Suppressor macrophage (primary cell): ENCODE measurements at places on chromosomes 3 and 15.

DNA sequence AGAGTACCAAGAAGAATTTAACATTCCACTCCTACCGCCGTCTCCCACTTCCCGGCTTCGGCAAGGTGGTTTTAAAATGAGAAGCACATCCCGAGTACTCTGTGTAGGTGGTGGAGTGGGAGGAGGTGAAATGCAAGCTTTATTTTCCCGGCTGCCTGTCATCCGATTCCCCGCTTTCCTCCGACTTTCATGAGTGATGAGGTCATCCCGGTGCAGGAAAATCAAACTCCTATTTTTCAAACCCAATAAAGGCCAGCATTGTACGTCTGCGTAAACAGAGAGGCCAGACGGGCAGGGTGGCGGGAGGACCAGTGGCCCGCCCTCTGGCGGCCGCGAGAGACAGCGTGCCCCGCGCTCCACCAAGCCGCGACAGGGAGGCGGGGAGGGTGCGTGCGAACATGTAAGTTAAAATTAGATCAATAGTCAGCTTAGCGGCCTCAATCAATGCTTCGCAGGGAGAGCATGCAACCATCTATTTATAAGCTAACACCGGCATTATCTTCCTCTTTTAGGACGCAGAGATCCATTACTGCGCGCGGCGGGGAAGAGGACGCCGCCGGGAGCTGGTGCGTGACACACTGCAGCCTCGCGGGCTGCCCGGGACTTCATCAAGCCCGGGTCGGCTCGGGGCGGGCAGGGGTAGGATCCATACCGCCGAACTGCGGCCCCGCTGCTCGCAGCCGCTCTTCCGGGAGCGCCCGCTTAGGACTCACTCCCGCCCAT is 163.3 kb downstream of the CD47 start:
- peak; percentile 83 for DNase-seq

GRCh38 chr15:67120839-67121643 is 55.6 kb downstream of the SMAD3 start:
- peak; percentile 94 for DNase-seq

DNA sequence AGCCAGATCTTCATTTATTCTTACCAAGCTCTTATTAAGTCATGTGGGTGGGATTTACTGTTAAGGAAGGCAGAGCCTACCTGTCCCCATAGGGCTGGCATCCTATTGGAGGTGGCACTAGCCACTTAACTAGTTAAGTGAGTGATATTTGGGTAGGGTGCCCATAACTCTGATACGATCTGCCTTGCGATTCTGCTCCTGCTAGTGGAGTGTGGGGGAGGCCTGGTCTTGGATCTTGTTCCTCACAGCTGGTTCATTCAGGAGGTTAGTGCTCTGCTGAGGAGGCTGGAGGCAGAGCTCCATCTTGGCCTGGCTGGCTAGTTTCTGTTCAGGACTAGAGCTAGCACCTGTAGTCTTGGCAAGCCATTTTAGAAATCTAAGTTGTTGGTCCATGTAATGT is 9.3 kb downstream of the BAHD1 start:
- no peak for DNase-seq

- DNase-seq, result no peak
These were observed 768.7 kb downstream of the EPHA3 start for GRCh38 chr3:89876116-89876515.

GRCh38 chr3:186732169-186732766 is 15.1 kb downstream of the KNG1 start:
- no peak for DNase-seq

DNA sequence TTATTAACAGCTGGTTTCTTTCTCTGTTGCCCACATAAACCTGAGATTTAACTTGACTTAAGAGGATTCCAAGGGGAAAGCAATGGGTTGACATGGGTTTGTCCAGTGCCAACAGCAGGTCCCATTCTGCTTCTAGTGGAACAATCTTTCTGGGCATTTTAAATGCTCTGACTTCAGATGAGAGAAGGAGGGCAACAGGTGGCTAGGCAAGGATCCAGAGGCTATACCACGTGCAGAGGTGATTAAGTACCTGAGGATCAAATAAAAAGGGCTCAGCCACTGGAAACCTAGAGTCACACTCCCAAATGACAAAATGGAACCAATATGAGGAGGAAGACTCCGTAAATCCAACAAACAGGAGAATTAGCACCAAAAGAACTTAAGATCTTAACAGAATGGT is 28.5 kb downstream of the CMTM6 start:
- DNase-seq, result no peak

DNA sequence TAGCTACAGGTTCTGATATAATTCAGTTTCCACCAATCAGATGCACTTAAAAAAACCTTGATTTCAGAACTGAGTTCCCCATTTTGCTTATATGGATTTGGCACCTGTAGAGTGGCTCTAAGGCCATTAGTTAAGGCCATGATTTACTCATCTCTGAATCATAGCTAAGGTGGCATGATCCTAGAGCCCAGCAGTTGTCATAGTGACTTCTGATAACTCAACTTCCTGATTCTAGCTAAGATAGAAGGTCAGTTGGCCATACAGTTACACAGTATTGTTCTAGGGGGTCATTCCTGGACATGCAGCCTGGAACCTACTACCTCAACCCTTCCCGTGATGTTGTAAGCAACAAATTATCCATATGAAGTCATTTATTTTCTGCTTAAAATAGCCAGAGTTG is 15.9 kb upstream of the TMEM87A start:
- no peak for DNase-seq

- DNase-seq, result no peak
These were observed 1129.6 kb downstream of the OTOL1 start for GRCh38 chr3:162626172-162626571.

GRCh38 chr3:187019542-187020072 is 89.3 kb downstream of the ST6GAL1 start:
- DNase-seq, result no peak

DNA sequence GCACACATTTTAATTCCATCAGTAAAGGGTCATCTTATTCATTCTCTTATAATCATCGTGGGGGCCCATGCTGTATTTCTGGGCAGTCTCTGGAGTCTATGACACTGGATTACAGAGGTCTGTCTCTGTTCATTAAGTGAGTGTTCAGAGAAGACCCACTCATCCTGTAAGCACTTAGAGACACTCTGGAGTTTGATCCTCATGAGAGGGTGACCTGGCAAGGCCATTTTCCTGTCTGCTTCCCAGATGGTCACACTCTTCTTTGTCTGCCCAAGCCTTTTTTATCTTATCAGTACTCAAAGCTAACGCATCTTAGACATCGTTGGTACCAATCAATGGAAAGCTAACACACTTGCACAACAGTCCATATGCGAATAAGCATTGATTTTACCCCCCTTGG is 333.1 kb downstream of the RORA start:
- DNase-seq, result no peak

DNA sequence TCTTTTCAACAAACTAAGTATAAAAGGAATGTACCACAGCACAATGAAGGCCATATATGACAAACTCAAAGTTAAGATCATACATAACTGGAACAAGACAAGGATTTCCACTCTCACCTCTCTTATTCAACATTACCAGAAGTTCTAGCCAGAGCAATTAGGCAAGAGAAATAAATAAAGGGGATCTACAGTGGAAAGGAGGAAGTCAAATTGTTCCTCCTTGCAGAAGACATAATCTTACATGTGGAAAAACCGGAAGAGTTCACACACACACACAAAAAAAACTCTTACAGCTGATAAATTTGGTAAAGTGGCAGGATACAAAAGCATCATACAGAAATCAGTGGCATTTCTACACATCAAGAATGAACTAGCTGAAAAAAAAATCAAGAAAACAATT is 277.9 kb downstream of the MCTP2 start:
- peak; percentile 7 for DNase-seq

- DNase-seq, result peak; percentile 40
These were observed 118.2 kb downstream of the GADL1 start for GRCh38 chr3:30776186-30776815.

DNA sequence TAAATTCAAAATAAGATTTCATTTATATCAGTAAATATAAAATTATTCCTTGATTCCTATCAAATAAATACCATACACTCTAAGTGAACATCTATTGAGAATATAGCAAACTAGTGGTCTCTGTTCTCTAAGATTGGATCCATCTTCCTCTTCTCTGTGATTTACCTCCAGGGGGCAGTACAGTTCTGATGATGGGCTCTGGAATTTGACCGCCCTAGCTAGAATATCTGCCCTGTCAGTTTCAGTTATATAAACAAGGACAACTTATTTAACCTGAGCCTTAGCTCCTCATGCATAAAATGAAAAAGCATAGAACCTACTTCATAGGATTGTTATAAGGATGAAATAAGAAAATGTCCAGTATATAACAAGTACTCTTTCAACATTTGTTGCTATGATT is 171.1 kb upstream of the CCDC54 start:
- DNase-seq, result peak; percentile 15

DNA sequence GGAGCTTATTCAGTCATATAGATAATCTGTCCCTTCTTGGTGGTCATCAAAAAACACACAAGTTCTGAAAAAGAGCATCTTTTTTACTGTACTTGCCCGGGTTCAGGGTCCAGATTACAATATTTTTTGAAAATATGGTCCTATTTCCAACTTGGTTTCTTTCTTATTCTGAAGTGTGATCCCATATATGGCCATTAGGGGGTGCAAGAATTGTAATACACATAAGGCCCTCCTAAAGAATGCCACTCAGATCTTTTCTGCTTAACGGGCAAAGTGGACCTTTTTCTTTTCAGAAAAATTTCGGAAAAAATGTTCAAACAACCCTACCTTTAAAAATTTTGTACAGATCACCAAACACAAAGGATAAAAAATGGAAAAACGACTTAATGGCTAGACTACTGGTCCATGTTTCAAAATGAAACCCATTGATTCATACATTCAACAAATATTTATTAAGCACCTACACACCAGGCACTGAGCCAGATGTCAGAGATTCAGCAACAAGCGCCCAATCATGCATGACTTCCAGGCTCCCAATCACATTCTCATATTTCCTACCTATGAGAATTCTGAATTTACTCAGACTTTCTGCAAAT is 102.0 kb upstream of the MYRIP start:
- peak; percentile 20 for DNase-seq

DNA sequence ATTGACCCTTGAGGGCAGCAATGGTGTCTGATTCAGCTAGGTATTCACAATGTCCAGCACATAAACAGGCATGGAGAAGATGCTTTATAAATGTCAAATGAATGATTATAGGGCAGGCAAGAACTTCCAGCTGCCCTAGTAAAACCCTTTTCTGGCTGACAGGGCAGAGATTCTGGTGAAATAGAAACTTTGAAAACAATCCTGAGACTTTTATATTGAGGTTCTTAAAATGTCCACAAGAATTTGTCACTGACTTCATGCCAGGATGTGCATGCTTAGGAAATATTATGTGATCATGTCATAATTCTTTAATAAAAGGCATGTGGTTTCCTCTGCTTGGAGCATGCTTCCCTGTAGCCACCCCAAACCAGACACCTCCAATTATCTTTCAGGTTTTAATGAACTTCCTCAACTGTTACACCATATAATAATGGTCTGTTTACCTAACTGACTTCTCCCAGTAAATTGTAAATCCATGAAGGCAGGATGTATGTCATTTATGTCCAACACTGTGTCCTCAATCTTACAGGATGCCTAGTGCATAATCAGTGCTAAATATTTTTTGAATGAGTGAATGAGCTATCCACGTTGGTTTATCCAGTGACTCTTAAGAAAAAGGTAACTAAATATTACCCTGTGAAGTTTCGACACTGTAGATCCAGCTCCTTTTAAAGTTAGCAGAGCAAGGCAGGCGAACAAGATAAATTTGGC is 43.4 kb upstream of the CLRN1 start:
- no peak for DNase-seq

- no peak for DNase-seq
These were observed 71.1 kb upstream of the BLM start for GRCh38 chr15:90645873-90646575.

DNA sequence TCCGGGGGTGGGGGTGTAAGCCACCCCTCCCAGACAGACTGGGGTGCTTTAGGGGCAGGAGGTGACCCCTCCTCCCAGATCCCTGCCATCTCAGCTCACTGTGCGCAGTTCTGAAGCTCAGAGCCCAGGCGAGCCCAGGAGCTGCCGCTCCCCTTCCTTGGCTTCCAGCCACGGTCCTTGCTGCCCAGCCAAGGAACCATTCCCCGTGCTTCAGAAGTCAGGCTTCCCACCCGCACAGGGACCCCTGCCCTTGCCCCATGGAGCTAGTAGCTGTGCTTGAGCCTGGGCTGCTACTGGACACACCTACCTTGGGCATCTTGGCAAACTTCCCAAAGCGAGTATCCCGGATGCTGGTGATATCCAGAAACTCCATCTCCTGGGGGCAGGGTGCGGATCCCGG is 4.8 kb downstream of the PLCB2 start:
- no peak for DNase-seq

- DNase-seq, result no peak
These were observed 33.2 kb downstream of the PAK2 start for GRCh38 chr3:196772897-196773296.

DNA sequence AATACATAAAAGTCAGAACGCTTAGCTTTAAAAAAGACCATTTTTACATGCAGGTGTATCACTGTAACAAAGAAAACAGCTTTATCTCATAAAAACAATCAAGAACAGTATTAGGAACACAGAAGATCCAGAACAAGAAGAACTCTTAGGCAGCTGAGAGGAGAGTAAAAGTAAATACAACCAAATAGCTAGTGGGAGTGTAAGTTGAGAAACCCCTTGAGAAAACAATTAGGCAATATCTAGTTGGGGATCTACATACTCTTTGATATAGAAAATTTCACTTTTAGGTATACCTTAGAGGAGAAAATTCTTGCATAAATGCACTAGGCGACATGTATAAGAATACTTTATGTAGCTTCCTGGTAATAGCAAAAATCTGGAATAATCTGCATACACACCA is 7.5 kb downstream of the TMF1 start:
- no peak for DNase-seq

DNA sequence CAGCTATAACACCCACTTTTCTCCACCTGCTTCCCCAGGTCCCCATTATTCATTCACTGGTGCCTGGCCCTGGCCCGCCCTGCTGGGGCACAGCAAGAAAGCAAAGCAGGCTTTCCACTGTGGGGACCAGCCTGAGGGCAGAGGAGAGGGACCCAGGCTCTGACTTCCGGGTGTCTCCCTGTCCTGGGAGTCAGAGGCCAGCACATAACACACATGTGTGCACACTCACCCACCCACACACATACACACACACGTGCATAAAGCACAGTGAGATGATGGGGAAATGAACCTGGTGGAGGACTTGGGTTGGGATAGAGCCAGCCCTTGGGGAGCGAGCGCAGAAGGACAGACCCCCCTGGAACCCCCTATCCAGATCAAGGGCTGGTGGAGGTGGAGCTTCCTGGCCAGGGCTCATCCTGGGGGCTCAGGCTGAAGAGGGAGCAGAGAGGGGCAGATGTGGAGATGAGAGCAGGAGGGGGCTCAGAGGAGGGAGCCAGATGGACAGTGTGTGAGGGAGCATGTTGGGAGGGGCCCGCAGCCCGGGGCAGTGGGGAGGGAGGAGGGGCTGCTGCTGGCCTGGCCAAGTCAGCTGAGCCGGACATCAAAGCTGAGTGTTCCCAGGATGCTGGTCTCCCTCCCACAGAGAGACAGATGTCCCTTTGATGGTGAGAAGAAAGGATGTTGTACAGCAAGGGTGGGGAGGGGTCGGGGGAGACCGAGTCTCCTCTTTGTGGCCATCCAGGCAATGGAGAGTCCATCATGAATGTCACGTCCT is 78.2 kb downstream of the LINGO1 start:
- no peak for DNase-seq
